ENCODE measurements at places on chromosomes 12 and 14. TPM values are rescaled to one million over a fixed set of nuclear protein-coding genes. Genes with fewer than 3 reads are reported as not detected.

Gene TRHDE
- total RNA-seq = not detected

Gene CLEC1A
- total RNA-seq = not detected

Gene SLC22A17
- total RNA-seq = 6.9 TPM

Gene TMEM229B
- total RNA-seq = 0.20 TPM

Gene OR4K13
- not detected for total RNA-seq

Gene WIF1
- not detected for total RNA-seq

All from A549 treated with ZK216348 at 1 μM for 4 hours (cell line).